Naive B cell (primary cell): ENCODE measurements at places on chromosomes 12 and 14. TPM values are rescaled to one million over a fixed set of nuclear protein-coding genes. Genes with fewer than 3 reads are reported as not detected.

GRCh38 chr14:79369359-79370332, 841.7 kb downstream of the DIO2 start:
- no peak for DNase-seq

- no peak for DNase-seq
Observed at GRCh38 chr12:69136931-69137613, 102.3 kb upstream of the CPSF6 start.

- peak; percentile 54 for DNase-seq
Observed at GRCh38 chr14:75280831-75281653, 2.4 kb downstream of the FOS start.

DNA sequence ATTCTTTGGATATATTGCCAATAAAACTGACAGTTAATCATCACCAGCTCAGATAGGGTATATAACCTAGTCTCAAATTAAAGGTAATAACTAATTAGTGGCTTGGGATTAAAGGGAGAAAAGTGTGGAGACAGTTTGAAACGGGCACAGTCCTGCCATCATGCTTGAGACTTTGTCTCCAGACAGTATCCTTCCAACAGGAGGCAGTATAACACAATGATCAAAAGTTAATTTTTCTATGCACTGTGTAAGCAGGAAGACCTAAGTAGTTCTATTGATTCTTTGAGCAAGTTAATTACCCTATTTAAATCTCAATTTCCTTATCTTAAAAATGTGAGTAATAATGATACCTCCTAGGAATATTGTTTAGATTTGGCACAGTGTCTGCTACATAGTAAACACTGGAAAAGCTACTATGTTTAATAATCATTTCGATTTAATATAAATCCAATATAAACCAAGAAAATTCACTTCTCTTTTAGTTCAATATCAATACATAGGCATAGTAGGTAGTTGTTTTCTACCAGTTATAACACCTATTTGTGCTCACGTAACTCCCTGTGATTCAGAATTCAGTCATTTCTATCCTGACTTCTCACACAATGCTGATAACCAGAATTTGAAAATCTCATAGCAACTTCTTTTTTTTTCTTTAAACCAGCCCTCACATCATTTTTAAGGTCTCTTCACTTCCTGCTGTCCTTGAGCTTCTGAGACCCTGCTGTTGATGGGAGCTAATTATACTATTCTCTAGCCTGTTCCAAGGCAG, 53.7 kb downstream of the GALNT4 start:
- peak; percentile 41 for DNase-seq

Gene POMT2
- 2.0 TPM for polyA plus RNA-seq
